ENCODE measurements at places on chromosomes 7 and 10.

DNA sequence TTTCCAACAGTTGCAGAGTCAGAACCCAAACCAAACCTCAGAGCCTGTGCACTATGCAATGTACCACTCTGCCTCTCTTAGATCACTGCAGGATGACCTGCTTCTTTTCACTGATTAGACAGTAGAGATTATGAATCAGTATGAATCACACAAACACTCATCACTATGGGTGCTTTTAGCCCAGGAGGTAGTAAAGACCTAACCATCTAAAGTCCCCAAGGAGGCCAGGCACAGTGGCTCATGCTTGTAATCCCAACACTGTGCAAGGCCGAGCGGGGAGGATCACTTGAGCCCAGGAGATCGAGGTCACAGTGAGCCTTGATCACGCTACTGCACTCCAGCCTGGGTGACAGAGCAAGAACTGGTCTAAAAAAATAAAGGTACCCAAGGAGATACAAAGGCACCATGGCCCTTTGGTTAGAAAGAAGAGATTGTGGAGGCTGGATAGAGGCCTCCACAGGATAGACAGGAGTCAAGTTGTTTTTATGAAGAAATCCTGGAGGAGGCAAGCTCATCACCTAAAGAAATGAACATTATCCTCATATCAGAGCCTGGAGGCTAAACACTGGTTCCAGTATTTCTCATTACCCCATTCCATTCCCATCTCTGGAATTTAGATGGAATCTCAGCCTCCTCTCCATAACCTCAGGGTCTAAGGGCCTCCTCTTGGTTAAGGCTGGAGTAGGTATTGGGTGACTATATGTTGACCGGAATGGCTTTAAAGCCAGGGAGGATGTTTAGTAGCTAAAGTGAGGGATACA lies 12.9 kb downstream of the SEC31B start:
- DNase-seq: no peak

DNA sequence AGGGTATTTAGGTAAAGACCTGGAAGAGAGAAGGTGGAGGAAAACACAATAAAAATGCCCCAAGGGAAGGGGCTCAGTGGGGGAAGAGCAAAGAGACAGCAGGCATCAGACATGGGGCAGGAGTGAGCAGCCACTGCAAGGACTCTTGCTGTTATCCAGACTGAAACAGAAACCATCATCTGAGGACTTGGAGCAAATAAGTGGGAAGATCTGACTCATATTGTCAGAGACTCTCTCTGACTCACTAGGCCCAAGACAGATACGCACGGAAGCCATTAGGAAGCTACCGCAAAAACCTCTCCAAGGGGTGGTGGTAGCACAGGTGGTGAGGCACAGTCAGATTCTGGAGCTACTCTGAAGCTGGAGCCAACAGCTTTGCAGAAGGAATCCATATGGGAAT lies 110.7 kb downstream of the RNF32 start:
- DNase-seq: no peak

DNA sequence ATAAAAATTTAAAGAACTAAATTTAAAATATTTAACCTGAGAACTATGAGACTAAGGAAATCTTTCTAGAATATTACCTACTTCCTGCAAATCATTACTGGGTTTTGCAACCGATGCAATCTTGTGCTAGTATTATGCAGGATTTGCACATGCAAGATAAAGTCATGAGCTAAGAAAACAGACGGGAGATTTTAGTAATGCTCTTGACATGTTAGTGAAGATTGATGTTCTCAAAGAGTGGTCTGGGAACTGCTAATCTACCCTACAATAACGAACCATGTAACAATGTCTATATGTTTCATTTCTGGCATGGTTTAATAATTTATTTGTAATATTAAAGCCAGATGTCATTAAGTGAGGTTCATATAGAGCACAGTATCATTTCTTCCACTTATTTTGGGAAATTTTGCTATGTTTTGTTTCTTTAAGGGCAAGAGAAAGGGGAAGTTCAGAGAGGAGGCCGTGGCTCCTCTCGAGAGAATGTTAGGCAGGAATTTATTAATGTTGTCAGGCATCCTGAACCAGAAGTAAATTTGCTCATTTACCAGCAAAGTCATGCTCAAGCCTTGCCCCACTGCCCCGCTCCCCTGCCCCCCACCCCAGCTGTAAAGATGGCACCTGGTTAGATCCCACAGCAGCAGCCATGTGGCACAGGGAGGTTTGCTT lies 22.8 kb downstream of the LRRC17 start:
- DNase-seq: no peak

- DNase-seq: no peak
These were observed 4.6 kb upstream of the LDB3 start for GRCh38 chr10:86663576-86664339.

DNA sequence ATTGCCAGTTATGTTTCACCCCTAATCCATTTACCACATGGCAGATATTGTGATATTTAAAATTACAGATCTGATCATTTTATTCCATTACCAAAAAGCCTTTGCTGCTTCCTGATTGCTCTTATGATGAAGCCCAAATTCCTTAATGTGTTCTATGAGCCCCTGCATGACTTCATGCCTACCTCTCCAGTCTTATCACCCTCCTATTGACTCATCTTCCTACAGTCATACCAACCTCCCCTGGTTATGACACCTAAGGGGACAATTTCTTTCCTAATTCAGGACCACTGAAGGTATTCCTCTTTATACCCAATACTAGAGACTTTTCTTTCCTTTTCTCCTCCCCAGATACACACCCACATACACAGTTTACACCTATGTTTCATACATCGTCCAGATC lies 36.0 kb downstream of the TES start:
- DNase-seq: no peak

DNA sequence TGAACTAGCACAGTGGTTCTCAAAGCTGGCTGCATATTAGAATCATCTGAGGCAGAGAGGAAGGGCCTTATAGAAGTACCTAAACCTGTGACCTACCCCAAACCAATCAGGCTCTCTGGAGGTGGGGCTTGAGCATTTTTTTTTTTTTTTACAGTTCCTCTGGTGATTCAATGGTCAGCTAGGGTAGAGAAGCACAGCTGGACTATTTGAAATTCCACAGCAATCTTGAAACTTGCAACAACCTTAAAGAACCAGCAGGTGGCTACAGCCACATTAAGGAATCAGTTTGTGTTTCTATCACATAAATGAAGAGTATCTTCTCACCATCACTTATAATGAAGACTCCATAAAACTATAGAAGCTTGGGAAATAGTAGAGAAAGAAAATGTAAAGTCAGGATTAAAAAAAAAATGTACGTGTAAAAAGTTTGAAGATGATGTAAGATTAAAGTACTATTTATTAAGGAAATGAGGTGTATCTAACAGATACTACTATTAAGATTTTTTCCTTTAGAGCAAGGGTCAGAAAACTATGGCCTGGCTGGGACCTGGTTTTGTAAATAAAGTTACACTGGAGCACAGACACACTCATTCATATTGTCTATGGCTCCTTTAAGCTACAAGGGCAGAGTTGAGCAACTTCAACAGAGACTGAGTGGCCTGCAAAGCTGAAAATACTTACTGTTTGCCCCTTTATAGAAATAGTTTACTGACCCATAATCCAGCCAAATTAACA lies 3.8 kb downstream of the RTKN2 start:
- DNase-seq: peak; percentile 30

DNA sequence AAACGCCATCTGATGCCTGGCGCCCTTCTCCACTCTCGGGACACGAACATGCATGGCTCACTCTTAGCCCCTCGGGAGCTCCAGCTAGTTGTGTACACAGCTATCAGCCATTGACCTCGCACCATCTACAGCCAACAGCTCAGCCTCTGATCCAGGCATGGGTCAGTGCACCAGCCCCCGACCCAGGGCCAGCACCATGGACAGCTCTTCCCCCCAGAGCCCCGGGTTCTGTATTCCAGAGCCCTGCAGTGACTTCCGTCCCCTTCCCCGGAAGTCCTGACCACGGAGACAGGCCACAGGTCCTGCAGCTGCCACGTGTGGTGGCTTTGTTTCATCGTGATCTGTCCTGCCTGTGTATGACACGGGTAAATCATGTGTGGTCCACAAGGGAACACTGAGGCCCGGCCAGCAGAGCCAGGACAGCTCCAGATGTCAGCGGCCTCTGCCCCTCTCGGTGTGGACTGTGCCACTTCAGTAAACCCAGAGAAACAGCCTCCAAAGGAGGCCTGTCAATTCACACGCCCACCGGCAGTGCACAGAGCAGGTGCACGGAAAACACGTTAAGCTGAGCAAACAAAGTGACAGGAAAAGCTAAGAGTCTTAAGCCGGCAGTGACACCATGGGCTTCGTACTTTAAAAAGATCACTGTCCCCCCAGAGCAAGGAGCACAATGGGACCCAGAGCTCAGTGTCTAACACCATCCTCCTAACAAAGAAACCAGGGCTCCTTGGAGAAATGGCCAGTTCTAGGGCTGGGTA lies 13.0 kb downstream of the STK32C start:
- DNase-seq: no peak

DNA sequence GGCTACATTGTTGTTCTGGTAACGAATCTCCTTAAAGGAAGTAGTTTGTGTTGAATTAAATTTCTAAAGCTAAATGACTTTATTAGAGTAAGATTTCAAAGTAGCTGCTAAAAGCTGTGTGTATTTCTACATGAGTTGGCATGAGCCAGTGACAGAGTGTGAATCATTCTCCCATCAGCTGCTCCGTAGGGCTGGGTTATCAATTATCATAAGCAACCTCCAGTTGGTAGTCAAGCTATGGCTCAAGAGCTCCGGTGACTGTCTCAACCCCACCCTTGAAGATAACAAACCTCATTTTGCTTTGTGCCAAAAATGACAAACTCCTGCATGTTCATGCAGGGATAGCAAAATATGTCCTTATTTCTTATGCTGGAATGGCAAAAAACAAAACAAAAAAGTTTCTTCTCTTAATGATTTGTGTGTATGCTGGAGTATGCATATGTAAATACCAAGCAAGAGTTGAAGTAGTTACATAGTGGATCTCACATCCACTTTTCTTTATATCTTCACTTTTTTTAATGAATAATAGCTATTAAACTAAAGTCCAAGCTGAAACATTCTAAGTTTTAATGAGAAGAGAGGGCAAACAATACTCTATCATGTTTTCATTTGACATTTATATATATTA lies 249.4 kb downstream of the CACNA2D1 start:
- no peak for DNase-seq

DNA sequence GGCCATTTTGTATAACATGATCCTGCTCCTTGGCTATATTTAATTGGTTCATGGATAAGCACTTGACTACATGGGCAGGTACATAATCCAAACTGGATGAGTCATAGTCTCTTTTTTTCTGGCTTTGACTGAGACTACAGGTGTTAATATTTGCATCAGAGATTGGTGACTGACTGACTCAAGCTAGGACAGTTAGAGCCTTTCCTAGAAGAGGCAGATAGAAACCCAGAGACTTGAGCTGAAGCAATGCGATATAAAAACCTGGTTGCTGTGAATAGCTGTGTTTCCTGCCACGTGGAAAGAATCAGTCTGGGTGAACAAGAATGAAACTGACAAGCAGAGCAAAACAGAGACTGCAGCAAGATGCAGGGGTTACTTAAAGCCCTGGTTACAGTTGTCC lies 81.0 kb downstream of the SAMD9 start:
- peak; percentile 1 for DNase-seq

- DNase-seq: no peak
These were observed 29.1 kb downstream of the INPP5F start for GRCh38 chr10:119754936-119755335.

- DNase-seq: no peak
These were observed 35.0 kb downstream of the GFRA1 start for GRCh38 chr10:116237970-116238369.

GRCh38 chr10:129089341-129089740 lies 377.7 kb upstream of the MGMT start:
- DNase-seq: no peak

DNA sequence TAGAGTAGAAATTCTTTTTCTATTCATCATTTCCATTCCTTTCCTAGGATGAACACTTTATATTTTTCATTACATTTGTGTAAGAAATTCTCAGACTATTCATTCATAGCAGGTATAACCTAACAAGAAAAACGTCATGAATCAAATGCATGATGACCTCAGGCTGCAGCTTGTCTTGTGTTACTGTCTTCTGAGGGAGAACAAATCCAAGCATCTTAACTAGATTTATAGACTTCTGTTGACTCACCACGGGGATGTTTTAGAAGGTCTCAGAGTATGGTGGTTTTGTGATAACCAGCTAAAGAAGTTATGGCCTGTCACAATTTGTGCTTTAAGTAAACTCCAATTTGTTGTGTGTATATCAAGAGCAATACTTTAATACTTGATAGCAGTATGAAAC lies 102.7 kb downstream of the ANKRD7 start:
- DNase-seq: no peak

DNA sequence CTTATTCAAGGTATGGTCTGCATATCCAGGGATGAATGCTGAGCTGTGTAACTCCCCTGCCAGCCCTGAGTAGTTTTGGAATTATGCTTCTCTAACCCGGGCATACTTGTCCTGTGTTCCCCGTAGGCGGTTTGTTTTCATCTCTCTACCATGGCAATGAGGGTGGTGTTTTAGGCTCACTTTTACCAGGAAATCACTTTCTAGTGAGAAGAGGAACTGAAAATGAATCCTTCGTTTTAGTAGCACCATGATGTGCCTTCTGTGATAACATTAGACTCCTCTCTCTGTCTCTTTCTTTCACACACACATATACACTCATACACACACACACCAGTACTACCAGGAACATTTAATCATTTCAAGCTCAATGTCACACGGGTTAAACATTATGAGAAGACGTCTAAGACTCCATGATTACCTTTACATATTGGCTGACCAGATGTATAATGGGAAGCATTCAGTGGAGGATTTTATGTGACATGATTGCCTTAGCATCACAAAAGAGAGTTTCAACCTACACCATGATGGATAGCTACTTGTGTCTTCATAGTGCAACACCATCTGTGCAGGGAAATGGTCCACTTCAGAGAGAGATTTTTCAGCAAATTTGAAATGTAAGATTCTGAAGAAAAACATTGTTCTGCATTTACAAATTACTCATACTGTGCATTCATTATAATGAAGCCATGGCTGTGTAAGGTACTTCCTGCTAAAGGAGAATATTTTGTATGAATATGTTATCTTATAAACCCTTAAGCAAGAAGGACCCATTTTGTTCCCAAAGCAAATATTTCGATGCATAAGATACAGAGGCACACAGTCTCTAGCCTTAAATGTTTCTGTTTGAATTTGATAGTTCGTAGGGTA lies 31.0 kb upstream of the PFKP start:
- peak; percentile 4 for DNase-seq

DNA sequence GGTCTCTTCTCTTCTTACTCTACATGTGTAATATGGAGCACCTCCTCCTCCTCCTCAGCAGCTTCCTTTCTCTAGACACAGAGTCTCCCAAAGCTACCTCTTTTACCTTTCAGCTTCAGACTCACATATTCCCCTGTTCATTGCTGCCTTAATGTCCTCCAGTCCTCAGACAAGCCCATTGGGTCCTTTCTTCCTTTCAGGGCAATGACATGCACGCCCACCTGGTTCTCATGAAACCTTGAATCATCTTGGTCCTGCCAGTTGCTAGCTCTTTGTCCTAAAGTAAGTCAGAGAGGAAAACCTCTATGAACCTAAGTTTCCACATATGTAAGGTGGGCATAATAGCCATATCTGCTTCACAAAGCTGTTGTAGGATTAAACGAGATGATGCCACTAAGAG lies 227.0 kb downstream of the RPS24 start:
- DNase-seq: no peak

Measured in CD4-positive, alpha-beta T cell treated with Interleukin-12 subunit alpha and Interleukin-12 subunit beta, for 1 hour (primary cell).